ENCODE measurements at places on chromosomes 4 and X.

DNA sequence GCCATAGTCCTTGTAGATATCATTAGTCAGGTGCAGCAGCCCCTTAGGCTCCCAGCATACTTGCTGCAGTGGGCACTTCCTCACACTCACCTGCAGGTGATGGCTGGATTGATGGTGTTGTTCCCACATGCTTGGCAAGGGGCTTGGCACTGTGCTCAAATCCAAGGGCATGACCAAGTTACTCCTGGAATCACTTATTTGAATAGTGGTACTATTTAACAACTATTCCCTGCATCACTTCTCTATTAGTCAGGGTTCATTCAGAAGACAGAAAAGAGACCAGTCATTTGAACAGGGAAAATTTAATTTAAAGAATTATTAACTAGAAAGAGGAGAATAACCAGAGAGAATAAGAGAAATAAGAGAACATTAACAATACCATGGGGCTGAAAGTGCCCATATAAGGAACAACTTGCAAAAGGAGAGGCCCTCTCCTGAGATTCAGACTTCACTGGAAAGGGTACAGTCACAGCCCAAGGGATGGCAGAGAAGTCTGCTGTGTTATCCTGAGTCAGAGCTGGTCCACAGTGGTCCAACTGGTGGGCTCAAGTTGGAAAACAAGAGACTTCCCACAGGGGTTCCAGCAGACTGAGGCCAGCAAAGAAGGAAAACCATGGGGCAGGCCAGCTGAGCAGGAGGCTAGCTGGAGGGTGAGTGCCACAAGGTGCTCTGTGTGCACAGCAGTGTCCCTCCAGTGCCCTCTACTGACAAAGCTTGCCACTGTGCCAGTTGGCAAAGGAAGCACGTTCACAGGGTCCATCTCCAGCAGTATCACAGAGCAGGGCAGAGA, 9.8 kb downstream of the SPP1 start:
- DNase-seq, result no peak

DNA sequence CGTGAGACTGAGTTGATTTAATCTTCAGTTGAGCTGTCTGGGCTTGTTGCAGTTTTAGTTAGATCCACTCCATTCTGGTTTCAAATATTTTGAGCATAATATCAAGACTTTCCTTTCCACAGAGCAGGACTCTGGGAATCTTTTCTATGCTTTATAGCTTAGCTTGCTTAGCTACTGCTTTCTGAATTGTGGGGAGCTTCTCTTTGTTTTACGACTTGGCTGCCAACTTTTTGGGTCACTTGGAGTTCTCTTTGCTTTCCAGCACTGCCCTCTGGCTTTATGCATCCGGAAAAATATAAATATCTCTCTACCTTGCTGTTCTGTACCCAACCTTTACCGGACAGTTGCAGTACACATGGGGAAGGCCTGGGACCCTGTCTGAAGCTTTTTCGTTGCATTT, 292.1 kb downstream of the STIM2 start:
- DNase-seq, result no peak

- no peak for DNase-seq
Observed at GRCh38 chr4:179398414-179398813, 1956.2 kb upstream of the AGA start.

DNA sequence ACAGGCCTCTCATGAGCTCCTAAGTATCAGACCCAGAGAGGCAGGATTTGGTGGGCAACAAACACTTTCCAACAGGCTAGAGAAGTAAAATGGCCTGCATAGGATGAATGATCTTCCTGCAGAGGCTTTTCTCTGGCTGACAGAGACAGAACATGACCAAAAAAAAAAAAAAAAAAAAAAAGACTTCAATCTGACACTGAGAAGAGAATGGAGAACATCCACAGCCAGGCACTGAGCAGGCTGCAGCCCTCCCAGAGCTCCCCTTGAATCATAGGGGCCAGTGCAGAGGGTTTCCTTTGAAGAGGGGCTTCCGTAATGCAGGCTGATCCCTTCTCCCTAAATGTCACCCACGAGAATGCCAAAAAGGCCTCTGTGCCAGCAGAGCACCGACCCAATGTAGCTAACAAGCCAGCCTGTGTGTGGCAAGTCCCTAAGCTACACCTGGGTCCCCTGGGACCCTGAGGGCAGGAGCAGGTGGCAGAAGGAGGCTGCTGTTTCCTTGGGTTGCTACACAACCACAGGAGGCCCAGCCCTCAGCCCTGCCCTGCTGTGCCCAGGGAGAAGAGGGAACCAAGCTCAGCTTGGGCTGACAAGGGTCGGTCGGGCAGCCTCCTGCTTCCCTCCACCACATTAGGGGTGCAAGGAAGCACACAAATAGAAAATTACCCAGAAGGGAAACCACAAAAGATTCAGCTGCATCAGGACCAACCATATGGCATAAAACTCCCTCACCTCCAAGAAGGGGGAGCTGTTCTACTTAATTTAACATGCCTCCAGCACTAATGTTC, 55.6 kb downstream of the MAP7D2 start:
- no peak for DNase-seq

- DNase-seq, result no peak
Observed at GRCh38 chrX:63922221-63922620, 137.2 kb upstream of the ARHGEF9 start.

DNA sequence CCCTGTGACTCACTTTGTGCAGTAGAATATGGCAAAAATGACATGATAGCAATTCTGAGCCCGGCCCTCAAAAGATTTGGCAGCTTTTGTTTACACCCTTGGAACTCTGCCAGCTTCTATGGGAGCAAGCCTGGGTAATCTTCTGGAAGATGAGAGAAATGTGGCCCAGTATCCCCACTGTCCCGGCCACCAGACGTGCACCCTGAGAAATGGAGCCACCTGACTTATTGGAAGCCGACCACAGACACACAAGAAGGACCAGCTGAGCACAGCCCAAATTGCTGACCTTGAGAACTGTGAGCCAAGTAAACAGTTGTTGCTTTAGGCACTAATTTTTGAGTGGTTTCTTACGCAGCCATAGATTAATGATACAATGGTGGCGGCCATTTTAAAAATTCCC, 197.0 kb downstream of the STIM2 start:
- DNase-seq, result no peak

DNA sequence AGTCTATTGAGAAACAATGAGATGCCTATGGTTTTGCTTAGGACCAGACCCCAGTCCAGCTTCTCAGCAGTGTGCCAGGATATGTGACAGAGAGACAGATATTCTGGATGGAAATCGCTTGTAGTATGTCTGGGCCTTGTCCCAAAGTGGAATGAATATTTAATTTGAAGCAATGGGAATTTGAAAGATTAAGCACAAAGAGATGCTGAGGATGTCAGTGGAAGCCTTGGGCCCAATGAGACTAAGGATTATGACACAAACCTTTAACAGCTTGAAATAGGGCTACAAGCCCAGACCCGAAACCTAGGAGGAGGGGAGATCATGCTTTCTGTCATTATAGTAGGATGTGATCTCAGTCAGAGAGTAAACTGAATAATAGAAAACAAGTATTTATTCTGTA, 459.2 kb downstream of the FAT4 start:
- no peak for DNase-seq

GRCh38 chr4:117664706-117665444, 369.4 kb upstream of the NDST3 start:
- DNase-seq, result no peak

DNA sequence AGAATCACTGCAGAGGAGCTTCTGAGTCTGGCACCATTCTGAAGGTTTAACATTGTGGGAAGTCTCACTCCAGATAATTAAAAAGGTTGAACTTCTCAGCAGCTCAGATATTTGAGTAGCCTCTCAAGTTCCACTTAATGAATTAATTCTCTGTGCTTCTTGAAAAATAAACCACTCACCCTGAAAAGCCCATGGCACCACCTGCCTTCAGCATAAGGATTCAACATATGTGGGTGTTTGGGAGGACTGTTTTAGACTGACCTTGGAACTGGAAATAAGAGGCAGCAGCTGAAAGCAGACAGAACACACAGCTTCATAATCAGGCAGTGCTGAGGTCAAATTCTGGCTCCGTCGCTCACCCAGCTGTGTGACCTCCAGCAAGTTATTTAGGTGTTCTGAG, 100.6 kb downstream of the KCNIP4 start:
- no peak for DNase-seq

GRCh38 chrX:150472306-150472705, 96.1 kb upstream of the MTM1 start:
- no peak for DNase-seq

Measured in activated T-cell treated with anti-CD3 and anti-CD28 coated beads, Interleukin-2, amount 50 U/mL, for 1 hour (primary cell).